NCI-H1436 (cell line): ENCODE measurements at places on chromosomes 7 and 10.

DNA sequence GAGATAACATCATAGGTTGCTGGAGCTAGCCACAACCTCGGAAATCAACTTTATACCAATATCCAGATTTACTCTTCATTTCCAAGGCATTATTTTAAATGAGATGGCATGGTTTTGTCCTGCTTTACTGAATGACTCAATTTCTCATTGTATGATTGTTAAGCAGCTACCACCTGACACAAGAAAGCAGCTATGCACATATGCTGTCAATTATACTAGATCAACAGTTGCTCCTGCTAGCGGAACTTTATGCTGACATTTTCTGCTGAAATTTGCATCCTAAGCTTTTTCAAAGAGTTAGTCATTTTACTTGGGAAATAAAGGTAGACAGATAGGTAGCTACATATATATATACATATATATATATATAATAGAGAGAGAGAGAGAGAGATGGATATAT is 8.9 kb upstream of the CH25H start:
- DNase-seq, result no peak

DNA sequence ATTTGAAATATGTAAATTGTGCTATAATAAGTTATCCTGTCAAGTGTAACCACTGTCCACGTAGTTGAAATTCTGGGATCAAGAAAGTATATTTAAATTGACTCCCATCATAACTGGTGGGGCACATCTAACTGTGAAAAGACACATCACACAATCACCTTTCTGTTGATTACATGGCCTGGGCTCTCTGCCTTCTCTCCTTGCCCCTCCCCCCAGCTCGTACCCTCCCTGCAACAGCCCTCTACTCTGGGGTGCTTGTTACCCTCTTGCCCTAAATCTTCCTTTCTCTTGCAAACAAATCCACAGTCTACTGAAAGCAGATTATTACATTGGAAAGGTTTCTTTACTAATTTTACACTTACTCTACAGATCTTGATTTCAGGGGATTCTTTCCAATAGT is 56.3 kb downstream of the CCDC186 start:
- no peak for DNase-seq

- no peak for DNase-seq
These were observed 39.7 kb upstream of the CARD11 start for GRCh38 chr7:3083350-3083749.

- DNase-seq, result no peak
These were observed 103.5 kb downstream of the ADARB2 start for GRCh38 chr10:1633783-1634182.

DNA sequence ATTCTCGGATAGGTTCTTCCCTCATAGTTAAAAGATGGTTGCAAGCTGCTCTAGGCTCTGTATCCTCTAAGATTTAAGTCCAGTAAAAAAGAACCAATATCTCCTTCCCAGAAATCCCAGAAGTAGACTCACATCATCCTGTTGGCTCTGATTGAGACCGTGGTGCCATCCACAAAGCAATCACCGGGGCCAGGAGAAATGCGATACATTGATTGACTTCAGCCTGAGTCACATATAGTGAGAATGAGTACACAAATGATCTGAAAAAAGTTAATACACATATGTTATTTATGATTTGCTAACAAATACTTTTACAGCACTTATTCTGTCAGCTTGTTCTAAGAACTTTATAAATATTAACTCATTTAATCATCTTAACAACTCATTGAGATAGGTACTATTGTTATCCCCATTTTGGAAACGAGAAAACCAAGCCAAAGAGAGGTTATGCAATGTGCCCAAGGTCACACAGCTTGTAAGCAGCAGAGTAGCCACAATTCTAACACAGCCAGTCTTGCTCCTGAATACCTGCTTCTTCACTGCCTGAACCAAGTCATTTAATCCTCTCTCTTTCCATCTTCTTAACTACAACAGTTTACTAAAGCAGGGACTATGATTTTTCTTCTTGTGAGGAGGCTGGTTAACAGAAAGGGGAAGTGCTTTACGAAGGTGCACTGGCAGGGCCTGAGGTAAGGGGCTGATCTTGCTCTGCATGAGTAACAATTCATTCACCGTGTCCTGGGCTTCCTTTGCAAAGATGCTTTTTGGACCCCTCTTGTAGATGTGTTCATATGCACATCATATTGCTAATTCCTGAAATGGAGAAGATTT is 177.0 kb downstream of the REEP3 start:
- DNase-seq, result no peak

DNA sequence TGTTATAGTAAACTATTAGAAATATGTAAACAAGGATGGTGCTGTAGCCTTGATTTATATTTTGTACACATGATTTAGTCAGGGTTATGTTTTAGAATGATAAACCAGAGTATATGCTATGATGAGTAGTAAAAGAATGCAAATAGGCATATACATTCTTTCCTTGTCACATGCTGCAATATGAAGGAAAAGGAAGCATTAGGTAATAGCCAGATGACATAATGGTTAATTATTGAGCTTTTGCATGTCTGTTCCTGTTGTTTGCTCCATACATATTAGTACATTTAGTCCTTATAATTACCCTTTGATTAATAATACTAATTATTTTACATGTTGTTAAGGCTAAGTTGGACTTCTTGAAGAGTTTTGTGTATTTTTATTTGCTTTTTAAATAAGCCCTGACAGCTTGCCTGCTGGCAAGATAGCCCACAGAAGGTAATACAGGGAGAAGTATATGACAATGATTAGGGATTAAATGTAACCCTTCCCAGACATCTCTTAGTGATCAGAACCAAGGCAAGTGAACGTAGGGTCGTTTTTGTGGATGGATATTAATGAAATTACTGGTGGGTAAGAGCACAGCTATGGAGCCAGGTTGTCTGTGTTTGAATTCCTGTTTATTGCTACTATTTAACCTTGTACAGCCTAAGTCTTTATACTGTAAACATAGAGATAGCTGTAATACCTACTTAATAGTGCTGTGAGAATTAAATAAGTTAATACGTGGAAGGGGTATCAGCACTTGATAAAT is 68.4 kb downstream of the PHTF2 start:
- DNase-seq, result no peak

DNA sequence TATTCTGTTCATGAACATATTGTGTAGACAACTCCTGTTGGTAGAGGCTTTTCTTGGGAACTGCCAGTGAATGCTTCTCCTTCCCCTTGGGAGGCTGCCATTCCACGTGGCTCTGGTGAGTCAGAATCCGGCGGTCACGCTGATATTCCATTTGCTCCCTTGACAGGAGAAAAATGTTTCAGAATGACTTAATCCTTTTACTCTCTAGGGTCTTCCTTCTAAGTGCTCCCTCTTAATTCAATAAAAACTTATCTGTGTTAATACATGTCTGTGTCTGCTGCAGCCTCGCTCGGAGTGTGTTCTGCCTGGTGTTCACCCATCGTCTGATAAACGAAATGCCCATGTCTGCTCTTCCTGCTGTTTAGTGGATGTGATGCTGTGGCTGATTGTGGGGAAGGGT is 278.6 kb downstream of the ARHGAP12 start:
- DNase-seq, result no peak

GRCh38 chr10:119542988-119543813 is 682 bp upstream of the RGS10 start:
- no peak for DNase-seq

DNA sequence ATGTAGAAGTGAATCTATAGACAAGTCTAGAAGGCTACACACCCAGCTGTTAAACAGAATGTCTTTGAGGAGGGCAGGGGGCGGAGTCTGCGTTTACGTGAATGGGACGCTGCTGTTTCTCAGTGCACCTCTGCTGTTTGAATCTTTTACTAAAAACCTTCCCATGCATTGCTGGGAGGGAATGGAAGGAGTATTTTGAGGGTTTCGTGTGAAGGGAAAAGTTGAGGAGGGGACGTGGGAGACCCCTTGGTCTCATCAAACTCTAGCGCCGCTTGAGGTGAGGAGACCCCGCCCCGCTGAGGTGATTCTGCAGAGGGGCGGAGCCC is 492 bp upstream of the VCL start:
- DNase-seq, result no peak

DNA sequence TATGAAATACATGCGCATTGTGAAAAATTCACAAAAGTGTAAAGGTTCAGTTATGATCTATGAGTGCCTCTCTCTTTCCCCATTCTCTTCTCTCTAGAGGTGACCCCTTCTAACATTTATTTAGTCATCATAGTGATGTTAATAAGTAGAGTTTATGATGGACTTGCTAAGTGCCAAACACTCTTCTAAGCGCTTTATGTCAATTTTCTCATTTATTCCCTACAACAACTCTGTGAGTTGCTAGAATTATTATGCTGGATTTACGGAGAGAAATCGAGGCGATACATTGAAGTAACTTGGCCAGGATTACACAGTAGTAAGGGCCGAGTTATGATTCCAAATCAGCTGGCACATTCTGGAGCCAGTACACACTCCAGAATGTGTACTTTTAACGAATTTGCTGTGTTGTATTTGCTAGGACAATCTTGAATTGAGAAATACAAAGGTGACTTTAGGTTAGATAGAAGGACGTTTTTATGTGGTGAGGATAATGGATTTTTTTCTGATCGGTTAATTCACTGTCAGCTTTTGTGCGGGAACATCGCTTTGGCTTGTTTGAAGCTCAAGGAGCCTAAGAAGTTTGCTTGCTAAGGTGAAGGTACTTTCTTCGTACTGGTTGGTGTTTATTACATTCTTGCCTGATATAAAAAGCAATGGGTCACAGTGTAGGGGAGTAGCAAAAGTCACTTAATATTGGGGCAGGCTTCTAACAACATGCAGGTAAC is 1.4 kb downstream of the ATRNL1 start:
- DNase-seq, result no peak

DNA sequence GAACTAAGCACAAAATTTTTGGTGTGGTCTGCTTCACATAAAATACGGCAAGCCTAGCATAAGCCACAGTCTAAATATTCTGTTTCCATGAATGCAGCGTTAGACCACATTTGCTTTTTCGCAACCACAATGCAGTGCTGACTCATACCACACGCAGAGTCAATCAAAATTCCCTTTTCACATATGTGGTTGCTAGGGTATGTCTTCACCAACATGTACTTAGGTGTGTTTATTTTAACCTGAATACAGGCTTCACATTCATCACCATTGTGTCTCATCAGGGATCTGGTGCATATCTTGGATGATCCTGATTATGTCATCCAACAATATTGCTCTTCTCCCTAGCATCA is 90.8 kb downstream of the CHN2 start:
- DNase-seq, result no peak

- DNase-seq, result no peak
These were observed 80.2 kb upstream of the MSRB2 start for GRCh38 chr10:23015021-23015707.

DNA sequence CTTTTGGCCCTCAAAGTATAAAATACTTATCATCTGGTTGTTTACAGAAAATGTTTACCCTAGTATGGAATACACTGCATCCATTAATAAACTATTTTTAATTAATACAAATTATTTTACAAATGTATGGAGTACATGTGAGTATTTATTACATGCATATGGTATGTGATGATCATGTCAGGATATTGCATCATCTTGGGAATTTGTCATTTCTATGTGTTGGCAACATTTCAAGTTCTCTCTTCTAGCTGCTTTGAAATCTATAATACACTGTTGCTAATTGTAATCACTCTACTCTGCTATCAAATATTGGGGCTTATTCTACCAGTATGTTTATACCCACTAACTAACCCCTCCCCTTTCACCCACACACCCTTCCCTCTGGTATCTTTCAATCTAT is 103.9 kb upstream of the THSD7A start:
- no peak for DNase-seq

GRCh38 chr10:23702977-23703414 is 264.1 kb downstream of the OTUD1 start:
- peak; percentile 58 for DNase-seq

DNA sequence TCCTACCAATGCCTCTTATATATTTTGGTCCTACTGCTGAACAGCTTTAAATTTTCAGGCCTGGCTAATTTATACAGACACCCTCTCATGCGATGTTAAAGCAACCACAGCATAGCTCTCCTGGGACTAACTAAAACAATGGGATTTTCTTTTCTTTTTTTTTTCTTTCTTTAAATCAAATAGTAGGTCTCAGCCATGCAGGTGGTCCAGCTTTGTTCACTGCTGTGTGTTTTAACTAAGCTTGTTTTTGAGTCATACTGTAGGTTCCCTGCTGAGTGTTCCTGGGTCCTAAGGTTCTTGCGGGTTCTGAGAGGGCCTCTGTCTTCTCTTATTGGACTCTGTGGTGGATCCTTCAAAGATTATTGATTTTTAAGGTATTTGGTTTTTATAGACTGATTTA is 113.1 kb upstream of the SORCS1 start:
- DNase-seq, result no peak

DNA sequence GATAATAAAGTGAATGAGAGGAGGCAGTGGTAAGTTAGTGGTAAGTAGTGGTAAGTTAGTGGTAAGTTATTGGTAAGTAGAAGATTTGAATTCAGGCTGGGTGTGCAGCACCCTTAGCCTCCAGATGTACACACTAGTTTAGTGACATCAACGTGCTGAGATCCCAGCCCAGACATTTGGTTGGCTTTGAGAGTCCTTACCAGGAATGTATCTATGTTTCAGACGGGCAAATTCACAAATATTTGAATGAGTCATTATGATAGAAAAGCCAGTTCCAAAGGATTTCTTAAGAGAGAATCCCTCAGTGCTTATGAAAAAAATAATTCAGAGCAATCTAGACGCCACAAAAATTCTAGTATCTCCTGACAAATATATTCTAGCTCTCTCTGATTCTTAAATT is 70.0 kb downstream of the ARL4A start:
- DNase-seq, result no peak

DNA sequence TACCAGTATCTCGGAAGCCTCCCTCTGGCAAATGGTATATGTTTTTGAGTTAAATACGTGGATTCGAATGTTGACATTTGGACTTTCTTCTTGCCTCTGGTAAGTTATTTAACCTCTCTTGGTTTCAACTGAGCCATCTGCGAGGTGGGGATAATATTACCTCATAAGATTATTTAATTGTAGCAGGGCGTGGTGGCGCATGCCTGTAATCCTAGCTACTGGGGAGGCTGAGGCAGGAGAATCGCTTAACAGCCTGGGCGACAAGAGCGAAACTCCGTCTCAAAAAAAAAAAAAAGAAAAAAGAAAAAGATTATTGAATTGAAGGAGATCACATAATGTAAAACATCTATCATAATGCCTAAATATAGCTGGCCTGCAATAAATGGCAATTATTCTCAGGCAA is 396 bp upstream of the TAF5 start:
- no peak for DNase-seq

DNA sequence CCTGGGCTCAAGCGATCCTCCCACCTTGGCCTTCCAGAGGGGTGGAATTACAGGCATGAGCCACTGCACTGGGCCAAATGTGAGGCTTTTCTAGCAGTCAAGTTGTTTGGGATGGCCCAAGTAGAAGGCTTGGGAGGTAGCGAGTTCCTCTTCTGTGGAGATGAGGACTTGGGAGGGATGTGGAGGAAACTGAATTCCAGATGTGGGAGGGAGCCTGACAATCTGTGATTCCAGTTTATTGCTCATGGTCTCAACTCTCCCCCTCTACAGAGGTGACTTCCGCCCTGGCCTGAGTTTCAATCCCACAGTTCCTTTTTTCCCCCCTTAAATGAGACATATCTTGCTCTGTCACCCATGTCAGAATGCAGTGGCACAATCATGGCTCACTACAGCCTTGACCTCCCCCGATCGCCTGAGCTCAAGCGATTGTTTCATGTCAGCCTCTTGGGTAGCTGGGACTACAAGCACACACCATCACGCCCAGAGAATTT is 3.4 kb downstream of the STYXL1 start:
- no peak for DNase-seq
